ENCODE measurements at places on chromosomes 13 and 19. TPM values are rescaled to one million over a fixed set of nuclear protein-coding genes. Genes with fewer than 3 reads are reported as not detected.

Gene OR7A5
- total RNA-seq = not detected

Gene LACC1
- total RNA-seq = 2.5 TPM

Gene CC2D1A
- 36.1 TPM for total RNA-seq

Gene ALOX5AP
- total RNA-seq = 48.5 TPM

Gene RNF225
- 0.27 TPM for total RNA-seq

GRCh38 chr13:55155046-55155445, 1985.7 kb upstream of the PRR20A start:
- DNase-seq = no peak

- DNase-seq = no peak
Measured at GRCh38 chr13:19181621-19182485, at the start of gene TUBA3C. TSS of gene TUBA3C (minus strand) at chr13:19181824. CDS start at chr13:19181747, 77 bp downstream.

- no peak for DNase-seq
Measured at GRCh38 chr13:92158346-92158745, 759.9 kb downstream of the GPC5 start.

- no peak for DNase-seq
Measured at GRCh38 chr13:30053939-30054338, 203.5 kb upstream of the UBL3 start.

DNA sequence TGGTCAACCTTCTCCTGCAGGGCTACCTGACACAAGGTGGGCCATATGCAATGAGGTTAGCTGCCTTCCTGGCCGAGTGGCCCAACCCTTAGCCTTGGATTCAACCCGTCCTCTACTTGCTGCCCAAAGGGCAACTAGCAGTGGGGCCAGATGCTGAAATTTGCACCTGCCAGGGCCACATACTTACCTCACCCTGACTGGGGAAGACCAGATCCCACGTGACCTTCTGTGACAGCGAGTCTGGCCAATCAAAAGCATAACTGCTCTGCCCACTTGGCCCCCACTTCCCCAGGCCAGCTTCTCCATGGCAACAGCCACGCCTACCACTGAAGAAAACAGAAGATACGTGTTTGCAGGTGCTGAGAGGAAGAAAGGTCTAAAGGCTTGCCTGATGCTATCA, 10.9 kb downstream of the PEG3 start:
- no peak for DNase-seq

GRCh38 chr13:48969685-48970084, 6.0 kb upstream of the FNDC3A start:
- DNase-seq = no peak

- no peak for DNase-seq
Measured at GRCh38 chr19:46813839-46814358, 25.5 kb upstream of the SLC1A5 start.

Data from GM12878 (cell line).